ENCODE measurements at places on chromosomes 16 and 17.

DNA sequence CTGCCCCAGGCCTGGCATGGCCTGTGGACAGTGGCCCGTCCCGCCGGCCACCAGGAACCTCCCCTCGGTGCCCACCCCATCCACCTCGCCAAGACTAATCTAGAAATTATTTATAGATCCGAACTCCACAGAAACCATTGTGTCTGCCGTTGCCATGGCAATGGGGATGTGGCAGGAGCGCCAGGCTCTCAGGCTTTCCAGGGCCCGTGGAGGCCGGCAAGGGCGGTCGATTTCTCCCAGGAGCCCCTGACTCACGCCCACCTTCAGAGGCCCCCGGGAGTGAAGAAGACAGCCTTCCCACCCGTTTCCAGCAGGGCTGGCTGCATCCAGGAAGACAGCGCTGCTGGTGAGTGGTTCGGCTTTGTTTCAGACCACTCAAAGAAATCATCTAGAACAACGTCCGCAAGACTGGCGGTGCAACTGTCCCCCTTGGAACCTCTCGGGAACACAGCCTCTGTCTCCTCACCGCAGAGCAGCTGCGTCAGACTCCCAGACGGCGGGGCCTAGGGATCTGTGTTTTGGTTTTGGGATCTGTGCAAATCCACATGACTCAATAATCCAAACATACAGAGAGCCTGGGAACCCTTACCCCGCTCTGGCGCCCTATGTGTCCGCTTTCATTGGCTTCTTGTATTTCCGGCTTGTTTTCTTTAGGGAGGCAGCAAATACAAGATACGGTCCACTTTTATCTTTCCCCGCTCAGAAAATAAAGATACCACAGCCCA is 48.5 kb upstream of the ZCCHC14 start:
- no peak for DNase-seq

DNA sequence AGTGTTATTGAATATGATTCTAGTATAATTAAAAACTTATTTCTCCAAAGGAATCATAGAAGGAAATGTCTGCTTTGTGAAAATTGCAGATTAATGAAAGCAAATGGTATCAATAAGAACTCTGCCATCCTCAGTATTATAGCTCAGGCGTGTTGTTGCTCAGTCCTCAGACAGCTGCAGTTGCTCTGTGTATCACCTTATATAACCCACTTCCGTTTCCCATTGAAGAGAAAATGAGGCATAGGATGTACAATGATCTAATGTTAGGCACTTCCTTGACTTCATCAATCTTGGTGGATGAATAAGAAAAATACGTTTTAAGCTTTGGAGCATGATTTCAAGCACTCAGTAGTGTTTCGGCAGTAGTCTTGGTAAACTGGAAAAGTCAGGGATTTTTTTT is 14.1 kb downstream of the MFSD11 start:
- no peak for DNase-seq

GRCh38 chr16:89981414-89981813 is 32.9 kb downstream of the DEF8 start:
- DNase-seq, result no peak

GRCh38 chr17:77200711-77201110 is 59.9 kb downstream of the SEC14L1 start:
- DNase-seq, result no peak

- DNase-seq, result no peak
Observed at GRCh38 chr17:64533784-64534183, 27.0 kb downstream of the CEP95 start.

- DNase-seq, result no peak
Observed at GRCh38 chr16:55452996-55453395, 26.0 kb upstream of the MMP2 start.

GRCh38 chr17:81508639-81509206 is 3.9 kb downstream of the ACTG1 start:
- DNase-seq, result peak; percentile 64

DNA sequence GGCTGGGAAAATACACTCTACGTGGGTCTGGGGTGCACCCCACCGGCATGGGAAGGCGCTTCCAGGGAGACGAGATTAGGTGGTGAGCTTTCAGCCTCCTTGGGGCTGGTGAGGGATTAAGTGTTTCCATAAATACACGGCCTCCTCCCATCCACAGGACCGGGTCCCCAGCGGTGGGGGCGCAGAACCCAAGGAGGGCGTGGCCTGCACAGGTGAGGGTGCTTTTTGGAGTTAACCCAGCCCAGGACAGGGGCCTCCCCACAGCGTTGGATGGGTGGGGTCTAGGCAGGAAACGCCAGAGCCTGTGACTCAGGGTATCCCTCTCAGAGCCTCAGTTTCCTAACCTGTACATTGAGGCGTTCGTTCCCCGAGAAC is 1.1 kb downstream of the C16orf74 start:
- DNase-seq, result no peak

DNA sequence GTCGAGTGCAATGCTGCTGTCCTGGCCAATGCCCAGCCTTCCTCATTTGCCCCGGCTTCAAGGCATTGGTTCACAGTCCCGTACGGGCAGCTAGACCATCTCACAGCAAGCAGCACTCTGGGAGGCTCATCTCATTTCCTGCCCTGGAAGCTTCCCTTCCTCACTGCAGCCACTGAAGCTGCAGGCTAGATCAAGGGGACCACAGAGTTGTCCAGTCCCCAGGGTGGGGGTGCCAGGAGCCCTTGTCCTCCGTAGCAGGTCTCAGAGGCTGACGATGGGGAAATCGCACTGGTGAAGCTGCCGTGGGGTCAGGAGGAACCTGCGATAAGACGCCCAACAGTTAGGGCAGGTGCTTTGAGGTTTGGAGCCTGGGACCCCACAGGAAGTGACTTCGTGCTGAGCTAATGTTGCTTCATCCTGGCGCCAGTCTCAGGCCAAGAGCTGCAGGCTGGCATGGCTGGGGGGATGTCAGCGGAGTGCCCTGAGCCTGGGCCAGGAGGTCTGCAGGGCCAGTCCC is at the start of gene SPNS3:
Gene SPNS3 (plus strand): TSS at position 426 of the 517 bp plus-strand sequence. CDS start 28 bp downstream, at position 454.
- no peak for DNase-seq

GRCh38 chr17:76414334-76415295 is 30.2 kb downstream of the SPHK1 start:
- DNase-seq, result peak; percentile 78

DNA sequence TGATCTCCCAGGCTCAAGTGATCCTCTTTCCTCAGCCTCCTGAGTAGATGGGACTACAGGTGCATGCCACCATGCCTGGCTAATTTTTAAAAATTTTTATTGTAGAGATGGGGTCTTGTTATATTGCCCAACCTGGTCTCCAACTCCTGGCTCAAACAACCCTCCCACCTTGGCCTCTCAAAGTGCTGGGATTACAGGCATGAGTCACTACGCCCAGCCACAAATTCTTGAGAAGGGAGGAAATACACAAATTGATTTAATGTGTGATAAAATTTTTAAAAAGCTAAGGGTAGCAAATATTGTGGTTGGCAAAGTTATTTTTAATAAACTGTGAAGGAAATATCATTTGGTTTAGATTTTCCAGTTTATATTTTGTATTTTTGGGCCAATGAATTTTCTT is 9.6 kb downstream of the ITGAD start:
- no peak for DNase-seq

GRCh38 chr17:62825182-62825581 is 17.1 kb upstream of the MARCHF10 start:
- no peak for DNase-seq

DNA sequence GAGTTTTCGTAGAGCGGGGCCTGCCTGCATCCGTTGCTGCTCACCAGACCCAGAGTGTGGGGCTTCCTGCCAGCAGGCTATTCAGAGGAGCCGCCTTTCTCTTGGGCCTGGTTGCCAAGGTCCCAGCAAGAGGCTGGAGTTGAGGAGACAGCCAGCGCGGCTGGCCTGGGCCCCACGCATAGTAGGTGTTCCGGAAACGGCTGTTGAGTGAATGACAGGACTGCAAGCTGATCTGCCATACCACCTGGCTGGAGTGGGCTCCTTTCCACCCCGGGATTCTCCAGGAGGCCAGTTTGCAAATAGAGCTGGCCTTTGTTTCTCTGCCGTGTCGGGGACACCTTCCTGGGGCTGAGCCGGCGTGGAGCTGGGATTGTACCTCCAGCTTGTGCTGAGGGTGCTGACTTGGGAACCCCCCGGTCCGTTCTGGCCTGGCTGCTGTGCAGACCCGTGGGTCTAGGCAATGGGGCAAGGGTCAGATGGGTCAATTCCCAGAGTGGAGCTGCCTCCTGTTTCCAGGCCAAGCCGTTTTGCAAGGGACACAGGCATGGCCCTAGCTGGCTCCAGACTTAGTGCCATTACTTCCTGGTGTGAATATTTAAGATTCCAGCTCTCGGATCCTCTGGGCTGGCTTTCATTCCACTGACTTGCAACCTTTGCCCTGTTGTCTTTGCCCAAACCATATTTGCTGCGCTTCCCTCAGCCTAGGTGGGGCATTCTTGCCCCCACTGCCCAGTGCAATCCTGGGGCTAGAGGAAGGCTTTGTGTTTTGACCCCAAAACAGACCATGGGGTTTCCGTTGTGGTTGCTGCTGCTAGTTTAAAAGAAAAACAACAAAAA is 68.8 kb downstream of the CMIP start:
- DNase-seq, result no peak

- DNase-seq, result no peak
Observed at GRCh38 chr17:83194761-83195329, 115.4 kb downstream of the METRNL start.

GRCh38 chr17:78644224-78644623 is 67.0 kb upstream of the DNAH17 start:
- DNase-seq, result no peak

DNA sequence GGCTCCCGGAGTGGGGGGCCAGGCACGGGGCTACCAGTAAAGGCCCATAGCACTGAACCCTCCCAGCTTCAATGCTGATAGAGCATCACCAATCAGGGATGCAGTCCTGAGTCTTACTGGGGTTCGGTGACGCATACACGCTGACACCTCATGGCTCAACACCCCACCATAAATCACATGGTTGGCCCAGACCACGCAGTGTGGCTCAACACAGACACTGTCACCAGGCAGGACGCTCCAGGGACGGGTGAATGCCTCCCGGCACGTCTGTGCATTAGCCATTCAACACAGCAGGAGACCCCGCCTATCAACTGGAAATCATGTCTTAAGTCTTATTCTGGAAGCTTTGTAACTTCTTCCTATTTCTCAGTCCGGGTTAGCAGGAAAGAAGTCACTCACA is 35.0 kb downstream of the NECAB2 start:
- DNase-seq, result no peak

DNA sequence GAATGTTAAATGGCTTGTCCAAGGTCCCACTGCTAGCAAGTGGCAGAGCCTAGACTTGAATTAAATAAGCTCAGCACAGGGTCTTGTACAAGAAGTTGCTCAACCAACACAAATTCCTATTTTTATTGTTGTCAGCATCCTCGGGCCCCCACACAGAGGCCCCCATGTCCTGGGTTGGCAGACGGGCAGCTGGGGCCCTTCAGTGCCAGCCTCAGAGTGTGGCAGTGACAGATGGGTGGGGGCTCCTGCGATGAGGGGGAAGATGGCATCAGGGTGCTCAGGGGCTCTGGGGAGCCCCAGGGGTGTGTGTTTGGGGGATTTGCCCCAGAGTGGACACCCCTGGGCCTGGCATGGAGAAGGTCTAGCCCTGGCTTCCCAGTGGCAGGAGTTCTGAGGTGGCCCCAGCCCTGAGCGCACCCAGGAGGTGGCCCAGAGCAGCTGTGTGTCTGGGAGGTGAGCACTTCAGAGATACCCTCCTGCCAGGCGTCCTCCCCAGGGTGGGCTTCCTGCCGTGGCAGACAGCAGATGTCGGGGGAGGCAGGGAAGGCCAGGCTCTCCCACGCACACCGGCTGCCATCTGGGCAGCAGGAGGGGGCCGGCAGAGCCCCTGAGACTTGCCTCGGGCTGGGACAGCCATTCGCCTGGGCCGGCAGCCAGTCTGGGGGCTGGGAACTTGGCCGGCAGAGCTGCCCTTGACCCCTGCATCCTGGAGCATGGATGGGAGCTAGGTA is 150.8 kb downstream of the C16orf78 start:
- DNase-seq, result no peak

- no peak for DNase-seq
Observed at GRCh38 chr17:29060475-29060874, 17.5 kb downstream of the PIPOX start.

DNA sequence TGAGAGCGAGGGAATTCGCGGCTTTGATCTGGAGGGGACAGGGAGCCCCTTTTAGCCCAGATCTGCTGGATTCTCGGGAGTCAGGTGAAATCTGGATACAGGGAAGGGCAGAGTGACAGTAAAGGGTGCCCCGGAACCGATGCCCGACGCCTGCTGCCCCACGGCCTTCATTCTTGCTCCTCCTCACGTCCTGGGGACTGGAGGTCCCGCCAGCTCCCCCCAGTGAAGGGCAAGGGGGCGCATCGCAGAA is 596 bp downstream of the OR1F1 start:
- DNase-seq, result no peak

DNA sequence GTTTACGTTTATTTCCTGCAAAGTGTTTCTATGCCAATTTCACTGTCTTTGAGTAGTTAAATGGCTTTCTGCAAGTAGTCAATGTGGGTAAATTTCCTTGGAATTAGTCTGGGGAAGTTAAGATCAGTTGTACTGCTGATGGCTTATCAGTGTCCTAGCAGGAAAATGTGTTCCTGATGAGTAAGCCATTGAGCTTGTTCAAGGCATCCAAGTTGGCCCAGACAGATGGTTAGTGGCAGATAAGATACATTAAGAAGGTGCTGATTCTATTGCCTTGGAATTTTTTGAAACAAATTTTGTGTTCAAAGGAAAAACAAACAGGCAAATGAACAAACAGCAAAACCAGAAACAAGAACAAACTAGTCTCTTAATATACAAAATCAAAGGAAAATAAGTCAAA is 258.4 kb downstream of the MAP2K6 start:
- no peak for DNase-seq

- peak; percentile 100 for DNase-seq
Observed at GRCh38 chr16:4846901-4847773, at the start of the genes GLYR1 and UBN1. Gene GLYR1, minus strand, starts transcription at chr16:4847288. Its CDS starts 23 bp downstream, at chr16:4847265. Gene UBN1, plus strand, starts transcription at chr16:4847481. Its CDS starts 5,437 bp downstream, at chr16:4852918.

GRCh38 chr17:81416612-81417011 is 21.4 kb downstream of the BAHCC1 start:
- DNase-seq, result no peak

DNA sequence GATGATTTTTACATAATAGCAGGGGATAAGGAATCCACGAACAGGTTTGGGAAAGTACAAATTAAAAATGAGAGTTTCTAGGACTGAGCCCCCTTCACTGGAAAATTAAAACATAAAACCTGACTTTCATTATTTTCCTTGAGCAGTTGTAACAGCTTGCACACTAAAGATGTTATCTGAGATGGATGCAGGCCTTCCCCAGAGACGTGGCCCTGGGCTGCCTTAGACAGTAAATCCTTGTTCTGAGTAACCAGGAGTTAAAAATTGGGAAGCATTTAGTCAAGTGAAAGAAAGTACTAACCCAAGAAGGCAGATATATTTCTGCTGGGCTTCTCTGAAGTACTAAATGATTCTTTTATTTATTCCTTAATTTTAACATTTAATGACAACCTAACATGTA is 432.2 kb upstream of the KIF2B start:
- DNase-seq, result no peak

- no peak for DNase-seq
Observed at GRCh38 chr17:33013596-33014375, 22.1 kb downstream of the SPACA3 start.

GRCh38 chr16:16113076-16113475 is 110.2 kb downstream of the ABCC6 start:
- DNase-seq, result no peak

GRCh38 chr17:68600067-68600930 is 868 bp downstream of the FAM20A start:
- no peak for DNase-seq

GRCh38 chr16:3804426-3805016 is 76.0 kb downstream of the CREBBP start:
- no peak for DNase-seq

- no peak for DNase-seq
Observed at GRCh38 chr17:61849674-61850073, 13.7 kb downstream of the BRIP1 start.
